ENCODE measurements at places on chromosomes 1 and 21.

GRCh38 chr1:222561656-222562055 lies 13.8 kb upstream of the HHIPL2 start:
- no peak for DNase-seq

GRCh38 chr1:25484096-25484495 lies 53.4 kb downstream of the MACO1 start:
- no peak for DNase-seq

DNA sequence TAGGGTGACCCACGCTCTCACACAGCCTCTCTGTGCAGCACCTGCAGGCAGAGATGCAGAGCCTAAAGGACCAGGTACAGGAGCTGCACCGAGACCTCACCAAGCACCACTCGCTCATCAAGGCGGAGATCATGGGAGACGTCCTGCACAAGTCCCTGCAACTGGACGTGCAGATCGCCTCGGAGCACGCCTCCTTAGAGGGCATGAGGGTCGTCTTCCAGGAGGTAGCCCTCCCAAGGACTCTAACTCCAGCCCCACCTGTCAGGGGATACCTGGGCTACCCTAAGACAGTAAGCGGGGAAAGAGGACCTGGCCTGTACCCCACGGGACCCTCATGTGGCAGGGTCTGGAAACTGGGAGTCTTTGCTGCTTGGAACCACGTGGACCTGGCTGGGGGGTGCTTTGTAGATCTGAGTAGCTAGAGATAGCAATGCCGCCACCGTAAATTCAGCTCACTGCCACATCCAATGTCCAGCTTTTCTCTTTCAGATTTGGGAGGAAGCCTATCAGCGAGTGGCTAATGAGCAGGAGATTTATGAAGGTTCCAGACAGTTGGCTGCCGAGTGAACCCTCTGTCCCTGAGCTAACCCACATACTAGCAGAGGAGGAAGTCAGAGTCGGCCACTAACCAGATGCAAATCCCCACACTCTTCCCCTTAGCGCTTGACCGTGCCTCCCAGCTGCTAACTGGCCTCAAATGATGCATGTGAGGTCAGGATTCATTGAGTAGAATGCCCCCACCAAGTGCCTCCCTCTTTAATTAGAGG lies 6.5 kb downstream of the RNF207 start:
- DNase-seq, result no peak

DNA sequence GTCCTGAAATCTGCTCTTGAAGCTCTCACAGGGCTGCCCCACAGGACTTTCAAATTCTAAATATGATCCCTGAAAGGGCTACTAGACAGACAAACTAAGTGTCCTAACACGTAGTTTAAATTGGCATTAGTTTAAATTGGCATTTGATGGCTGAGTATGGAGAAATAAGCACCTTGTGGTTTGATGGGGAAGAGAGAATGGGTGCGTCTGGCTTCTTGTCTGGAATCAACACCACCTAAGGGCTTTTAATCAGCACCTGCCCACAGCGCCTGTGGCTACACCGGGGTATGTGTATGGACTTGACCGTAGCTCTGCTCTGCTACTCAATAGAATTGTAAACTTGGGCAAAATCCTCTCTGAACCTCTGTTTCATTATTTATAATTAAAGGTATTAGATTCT lies 5.7 kb upstream of the LAMB3 start:
- DNase-seq, result no peak

- no peak for DNase-seq
Measured at GRCh38 chr1:29990304-29990703, 733.1 kb downstream of the MATN1 start.

DNA sequence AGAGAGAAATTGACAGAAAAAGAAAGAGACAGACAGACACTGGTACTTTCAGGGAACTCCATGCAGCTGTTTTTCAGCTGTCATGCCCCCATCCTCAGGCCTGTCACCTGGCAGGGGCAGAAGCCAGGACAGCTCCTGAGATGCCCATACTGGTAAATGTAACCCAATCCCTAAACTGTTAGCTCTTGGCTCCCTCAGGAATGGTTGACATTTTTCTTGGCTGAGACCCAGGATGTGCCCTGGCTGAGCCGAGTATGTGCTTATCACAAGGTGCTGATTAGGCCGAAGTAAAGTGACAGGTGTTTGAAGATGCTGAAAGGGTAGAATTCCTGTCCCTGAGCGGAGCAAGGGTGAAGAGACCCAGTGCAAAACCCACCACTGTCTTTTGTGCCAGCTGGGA lies 50.7 kb downstream of the PGM1 start:
- no peak for DNase-seq

DNA sequence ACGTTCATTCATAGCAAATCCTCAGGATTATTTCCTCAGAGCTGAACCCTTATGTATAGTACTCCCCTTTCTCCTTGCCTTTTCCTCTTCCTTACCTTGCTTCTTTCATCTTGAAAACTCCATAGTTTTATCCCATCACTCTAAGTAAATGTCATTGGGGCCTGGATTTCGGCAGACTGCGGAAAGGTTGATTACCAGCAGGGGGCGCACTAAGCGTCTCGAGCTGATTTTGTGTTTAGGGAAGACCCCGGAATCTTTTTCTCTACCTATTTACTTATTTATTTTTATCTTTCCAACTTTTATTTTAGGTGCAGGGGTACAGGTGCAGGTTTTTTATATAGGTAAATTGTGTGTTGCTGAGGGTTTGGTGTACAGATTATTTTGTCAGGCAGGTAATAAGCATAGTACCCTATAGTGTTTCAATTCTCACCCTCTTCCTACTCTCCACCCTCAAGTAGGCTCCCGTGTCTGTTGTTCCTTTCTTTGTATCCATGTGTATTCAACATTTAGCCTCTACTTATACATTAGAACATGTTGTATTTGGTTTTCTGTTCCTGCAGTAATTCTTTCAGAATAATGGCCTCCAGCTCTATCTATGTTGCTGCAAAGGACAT lies 11.4 kb upstream of the MTARC1 start:
- peak; percentile 39 for DNase-seq

- DNase-seq, result peak; percentile 99
Measured at GRCh38 chr1:220957233-220957605, 78.0 kb downstream of the HLX start.

DNA sequence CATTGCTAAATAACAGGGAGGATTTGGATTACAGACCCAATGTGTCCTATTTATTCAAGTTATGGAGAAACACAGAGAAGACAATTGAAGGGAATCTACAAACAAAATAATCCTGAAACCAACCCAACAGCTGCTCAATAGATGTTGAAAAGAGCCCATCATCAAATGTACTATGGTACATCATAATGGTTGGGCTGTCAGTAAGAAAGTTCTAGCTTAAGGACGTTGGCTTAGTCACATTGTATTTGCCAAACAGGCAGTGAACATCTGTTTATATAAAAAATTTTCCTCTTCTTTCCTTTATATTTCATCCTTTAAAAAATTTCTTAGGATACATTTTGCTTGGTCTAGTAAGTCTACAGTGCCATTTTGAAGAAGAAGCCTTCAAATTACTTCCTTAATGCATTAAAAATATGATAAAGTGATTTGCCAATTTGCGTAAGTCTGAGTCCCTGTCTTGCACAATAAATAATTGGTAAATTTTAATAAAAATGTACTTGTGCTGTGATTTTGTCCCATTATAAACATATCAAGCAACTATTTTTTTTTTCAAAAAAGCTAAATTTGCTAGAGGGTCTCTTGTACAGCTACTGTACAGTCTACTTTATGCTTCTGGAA lies 14.4 kb downstream of the MAP3K7CL start:
- peak; percentile 68 for DNase-seq

DNA sequence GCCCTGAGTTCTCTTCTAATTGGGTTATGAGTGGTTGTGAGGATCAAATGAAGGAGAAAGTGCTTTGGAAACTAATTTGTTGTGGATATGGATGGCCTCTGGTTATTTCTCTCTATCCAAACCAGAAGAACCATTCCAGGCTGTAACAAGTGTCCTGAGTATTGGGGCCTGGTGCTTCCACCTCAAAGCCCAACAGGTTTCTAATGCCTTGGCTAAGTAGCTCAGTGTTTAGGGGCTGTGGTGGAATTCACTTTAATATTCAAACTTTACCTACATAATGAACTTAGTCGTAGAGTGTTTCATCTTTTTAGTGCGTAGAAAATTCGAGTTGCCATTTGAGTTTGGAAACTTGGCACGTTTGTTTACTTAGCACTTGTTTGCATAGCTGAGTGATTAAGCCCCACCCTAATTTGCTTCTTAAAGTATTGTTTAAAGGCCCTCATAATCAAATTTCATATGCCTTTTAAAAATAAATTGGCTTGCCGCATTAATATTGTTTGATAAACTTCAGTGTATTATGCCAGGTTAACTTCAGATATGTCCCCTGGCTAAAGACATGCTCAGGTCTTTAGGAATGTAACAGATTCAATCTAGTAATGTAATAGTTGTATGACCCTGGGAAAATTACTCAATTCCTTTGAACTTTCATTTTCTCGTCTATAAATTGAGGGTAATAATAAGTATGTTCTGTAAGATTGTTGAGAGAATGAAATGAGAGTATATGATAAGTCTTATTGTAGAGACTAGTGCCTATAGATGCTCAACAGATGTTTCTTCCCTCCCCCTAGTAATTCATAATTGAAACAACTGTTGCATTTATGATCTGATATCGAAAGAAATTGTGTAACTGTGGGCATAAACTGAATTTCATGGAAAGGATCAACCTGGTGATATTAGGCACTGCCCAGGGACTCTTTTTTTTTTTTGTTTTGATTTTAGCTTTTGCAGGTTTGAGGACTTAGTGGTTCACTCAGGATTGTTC lies 1.6 kb downstream of the AGO4 start:
- peak; percentile 4 for DNase-seq

GRCh38 chr1:155645648-155646047 lies 35.6 kb downstream of the MSTO1 start:
- DNase-seq, result peak; percentile 49
